Lower lobe of right lung (tissue), 2 donors: ENCODE measurements at places on chromosomes 13 and 19. TPM values are rescaled to one million over a fixed set of nuclear protein-coding genes. Genes with fewer than 3 reads are reported as not detected.

DNA sequence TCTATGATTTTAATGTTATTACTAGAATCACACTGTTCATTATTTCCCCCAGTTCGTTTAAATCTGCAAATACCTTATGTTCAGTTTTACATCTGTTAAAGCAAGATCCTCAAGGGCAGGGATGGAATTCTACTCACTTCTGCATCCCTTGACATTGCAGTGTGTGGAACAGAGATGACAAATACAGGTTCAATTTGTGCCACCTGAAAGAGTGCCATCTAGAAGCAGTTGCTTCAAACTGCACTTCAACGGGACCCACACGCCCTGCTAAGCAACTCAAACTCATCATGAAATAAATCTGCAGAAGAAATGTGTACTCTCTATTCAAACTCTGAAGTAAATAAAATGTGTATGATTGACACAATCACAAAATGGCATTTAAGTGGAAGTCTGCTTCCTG, 44.5 kb downstream of the RUBCNL start:
- DNase-seq, result no peak

Gene ATXN8OS
- total RNA-seq, result not detected

DNA sequence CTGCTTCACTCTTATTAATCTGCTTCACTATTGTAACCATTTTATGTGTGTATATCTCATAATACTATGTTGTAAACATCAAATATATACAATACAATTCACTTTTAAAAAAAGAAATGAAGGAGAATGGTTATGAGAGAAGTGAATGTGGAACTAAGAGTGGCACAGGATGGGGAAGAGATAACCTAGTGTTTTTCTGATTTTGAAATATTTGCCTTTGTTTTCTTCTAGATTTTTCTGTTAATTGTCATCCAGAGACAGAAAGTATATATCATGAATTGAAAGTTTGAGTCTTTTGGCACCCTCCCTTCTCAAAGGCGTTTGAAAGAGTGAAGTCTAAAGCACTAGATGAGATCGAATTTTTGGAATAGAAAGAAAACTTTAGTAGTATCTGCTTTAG, 2.8 kb downstream of the DNAJC3 start:
- DNase-seq, result no peak

DNA sequence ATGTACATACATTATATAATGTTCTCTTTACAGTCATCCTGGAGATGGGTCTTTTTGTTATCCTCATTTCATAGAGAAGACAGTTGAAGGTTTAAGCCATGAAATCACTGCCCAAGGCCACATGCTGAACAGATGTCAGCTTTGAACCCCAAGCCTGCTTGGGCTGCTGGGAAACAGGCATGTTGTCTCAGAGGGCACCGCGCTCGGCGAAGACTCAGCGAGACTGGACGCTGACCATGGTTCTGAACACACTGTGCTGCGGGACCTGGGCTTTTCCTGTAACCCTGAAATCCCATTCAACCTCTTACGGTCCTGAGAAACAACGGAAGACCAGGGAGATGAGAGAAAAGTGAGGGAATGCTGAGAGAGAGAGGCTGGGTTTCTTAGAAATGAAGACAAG, 27.3 kb downstream of the LRFN3 start:
- DNase-seq, result no peak

Gene CCL25
- total RNA-seq, result not detected

GRCh38 chr19:14516746-14517438, 1.3 kb downstream of the DNAJB1 start:
- no peak for DNase-seq

DNA sequence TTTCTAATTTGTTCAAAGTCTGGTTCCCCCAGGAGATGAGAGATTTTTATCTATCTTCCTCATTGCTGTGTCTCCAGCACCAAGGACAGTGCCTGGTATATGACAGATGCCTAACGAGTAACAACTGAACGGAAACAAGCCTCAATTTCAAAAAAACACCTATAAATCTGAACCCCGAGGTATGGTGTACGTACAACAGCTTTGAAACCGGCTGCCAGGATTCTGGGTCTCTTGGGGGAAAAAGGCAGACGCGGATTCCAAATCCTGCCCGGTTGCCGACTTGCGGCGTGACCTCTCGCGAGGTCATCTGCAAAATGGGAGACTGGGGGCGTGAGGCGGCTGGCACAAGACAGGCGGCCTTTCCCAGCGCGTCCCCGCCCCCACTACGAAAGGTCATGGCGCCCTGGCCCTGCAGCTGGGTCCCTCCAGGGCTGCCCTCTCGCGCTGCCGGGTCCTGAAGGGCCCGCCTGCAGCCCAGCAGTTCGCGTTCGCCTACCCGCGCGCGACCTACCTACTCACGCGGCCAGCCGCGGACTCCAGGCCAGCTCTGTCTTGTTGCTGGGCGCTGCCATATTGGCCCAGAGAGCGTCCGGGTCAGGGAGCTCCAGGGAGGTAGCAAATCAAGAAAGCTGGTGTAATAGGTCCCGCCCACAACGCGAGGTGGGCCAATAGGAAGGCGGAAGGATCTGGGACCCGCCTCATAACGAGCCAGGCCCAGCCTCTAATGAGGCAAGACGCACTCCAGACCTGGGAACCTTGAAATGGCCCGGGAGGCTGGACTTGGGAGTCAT, at the start of gene ECSIT:
Gene ECSIT, minus strand, starts transcription at position 584 of the 791 bp plus-strand sequence. CDS start 9,964 bp downstream, outside the sequence.
- peak; percentile 98 for DNase-seq

DNA sequence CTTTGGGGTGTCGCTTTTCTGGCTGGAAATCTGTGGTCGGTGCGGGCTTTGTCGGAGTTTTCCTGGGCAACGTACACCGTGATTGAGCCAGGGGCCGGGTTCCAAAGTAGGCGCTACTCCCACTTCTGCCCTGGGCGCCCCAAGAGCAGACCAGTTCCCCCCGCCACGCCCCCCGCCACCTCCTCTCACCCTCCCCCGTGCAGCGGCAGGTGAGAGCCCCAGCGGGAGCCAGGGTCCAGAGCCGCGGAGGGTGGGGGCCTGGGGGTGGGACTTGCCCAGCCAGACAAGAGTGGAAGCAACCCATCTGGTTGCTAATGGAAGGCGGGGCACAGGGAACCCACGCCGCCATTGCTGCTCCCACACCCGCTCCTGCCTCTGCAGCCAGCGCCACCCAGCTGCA, 2195.9 kb downstream of the PCDH9 start:
- no peak for DNase-seq

Gene MBD3L5
- not detected for total RNA-seq

DNA sequence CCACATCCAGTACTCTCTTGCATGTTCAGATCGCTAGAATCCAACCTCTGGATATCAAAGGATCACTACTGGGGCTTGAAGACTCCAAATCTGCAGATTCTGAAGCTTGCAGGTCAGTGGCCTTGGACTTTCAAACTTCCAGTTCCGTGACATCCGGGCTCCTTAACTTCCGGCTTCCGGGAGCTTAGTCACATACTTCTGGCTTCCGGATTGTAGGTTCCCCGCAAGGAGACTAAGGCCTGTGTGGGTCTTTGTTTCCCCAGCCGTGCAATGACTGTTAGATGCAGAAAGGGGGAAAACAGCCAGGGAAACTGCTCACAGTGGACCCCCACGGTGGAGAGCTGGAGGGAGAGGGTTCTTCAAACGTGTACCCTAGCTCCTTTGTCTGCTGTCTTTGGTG, 41.4 kb downstream of the ZNF333 start:
- no peak for DNase-seq

- DNase-seq, result no peak
Observed at GRCh38 chr13:21058361-21058760, 3.0 kb downstream of the LATS2 start.

- peak; percentile 66 for DNase-seq
Observed at GRCh38 chr19:49591731-49592485, 926 bp downstream of the PRR12 start.

DNA sequence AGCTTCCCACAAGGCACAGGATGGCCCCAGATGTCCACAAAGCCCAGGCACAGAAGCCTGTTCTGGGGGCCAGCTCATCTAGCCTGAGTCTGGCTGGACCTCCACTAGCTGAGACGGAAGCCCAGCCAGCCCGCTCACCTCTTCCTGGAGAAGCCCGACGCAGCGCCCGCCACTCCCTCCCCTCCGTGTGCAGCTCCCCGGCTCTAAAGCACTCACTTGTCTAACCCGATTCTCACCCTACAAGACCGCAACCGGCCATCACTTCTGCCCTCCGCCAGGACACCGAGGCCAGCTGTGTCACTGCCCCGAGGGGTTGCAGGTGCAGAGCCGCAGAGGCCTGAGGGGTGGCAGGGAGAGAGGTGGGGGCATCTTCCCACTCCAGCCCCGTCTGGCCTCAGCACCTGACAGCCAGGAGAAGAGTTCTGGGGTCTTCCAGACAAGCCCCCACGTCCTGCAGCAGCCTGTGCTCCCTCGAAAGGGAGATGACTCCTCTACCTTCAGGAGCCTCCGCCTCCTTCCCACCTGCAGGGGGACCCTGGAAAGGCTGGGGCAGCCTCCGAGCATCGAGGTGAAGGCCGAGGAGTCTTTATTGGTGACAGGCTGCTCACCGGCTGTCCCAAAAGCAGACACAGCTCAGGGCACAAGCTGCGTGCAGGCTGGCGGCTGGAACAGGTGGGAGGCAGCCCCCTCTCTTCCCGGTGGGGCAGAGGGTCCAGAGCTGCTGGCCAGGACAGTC, 5.9 kb upstream of the DIRAS1 start:
- DNase-seq, result no peak

Gene FGF22
- 0.65 TPM for total RNA-seq

Gene UBA52
- total RNA-seq, result 884 TPM

GRCh38 chr13:110413676-110414040, 106.6 kb downstream of the COL4A2 start:
- no peak for DNase-seq

Gene CILP2
- 0.12 TPM for total RNA-seq

DNA sequence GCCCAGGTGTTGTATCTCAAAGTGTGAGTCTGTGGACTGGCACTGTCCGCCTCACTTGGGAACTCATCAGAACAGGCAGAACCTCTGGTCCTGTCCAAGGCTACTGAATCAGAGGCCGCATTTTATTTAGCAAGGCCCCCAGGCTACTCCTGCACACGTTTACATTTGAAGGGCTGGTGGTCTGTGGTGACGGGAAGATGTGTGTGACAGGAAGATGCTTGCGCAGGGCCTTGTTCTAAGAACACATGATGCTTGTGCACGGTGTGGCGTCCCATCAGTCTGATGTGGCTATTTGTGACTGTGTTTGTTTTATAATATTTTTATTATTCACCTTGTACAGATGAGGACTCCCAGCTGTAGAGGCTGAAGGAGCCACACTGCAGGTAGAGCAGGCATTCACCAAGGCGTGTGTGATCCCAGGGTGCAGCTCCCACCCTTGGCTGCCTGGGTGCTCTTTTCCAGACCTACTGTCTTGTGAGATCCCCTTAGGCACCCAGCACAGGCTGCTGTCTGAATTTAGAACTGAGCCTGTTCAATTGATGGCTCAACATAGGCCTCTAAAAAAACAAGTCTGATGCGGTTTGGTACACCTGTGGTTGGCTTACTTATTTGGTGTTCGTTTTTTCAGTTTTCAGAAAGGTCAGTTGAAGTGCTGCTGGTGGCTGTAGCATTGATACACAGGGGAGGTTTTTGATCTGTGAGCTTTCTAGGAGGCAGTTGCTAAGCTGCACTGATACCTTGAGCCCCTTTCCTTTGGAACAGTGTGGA, 3.1 kb downstream of the SLC25A15 start:
- no peak for DNase-seq

- no peak for DNase-seq
Observed at GRCh38 chr19:39351537-39352064, 9.4 kb downstream of the SAMD4B start.

DNA sequence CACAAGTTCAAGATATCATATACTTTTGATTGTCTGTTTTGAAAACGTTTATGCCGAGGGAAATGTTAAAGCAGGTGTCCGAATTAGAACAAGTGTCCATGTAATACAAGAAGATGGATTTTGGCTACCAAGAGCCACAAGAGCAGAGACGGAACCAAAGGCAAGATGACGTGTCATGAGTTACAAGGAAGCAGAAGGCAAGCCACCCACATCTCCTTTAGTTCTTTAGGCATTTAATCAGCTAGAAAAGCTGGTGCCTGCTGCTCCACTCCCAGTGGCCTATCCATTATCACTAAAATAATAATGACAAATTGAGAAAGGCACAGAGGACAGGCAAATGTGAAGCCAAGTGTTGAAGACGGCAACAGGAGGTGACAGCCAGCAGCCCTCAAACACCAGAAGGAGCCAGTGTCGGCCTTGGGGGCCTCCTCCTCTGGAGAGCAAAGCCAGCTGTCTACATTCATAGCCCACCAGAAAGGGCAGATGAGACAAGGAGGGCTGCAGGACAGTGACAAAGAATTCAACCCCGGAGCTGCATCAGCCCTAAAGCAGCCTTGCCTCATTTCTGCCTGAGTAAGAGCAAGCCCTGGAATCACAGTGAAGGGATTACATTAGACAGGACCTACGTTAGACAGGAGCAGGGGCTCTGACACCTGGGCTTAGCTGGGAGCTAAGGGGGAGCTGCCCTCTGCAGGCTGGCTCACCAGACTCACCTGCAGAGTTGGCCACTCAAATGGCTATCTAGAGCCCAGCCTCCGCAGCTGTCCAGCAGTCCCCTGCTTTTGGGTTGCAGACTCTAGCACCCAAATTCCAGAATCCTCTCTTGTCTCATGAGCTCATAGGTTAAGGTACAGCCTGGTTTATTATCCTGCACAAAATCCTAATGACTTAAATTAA, 569.9 kb downstream of the UQCRFS1 start:
- DNase-seq, result no peak

Gene GIPR
- 7.5 TPM for total RNA-seq

GRCh38 chr13:32503727-32504126, 34.9 kb downstream of the N4BP2L2 start:
- no peak for DNase-seq
